HEK293T (cell line): ENCODE measurements at places on chromosomes 13 and 19.

DNA sequence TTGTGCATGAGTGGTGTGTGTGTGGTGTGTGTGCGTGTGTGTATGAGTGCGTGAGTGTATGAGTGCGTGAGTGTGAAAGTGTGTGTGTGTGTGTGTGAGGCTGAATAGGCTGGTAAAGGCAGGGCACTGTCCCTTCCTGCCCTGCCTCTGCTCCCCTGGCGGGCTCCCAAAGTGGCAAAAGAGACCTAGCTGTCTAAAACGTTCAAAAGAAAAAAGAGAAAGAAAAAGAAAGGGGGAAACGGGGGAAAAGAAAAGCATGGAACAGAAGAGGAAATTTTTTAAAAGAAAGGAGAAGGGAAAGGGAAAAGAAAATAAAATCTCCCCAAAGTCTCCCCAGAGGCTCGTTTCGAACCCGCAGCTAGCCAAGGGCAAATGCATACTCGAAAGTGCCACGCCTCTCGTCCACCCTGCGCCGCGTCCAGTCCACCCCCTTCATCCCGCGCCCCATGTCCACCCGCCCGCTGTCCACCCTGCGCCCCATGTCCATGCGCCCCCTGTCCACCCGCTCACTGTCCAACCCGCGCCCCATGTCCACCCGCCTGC lies 37.0 kb upstream of the FLT1 start:
- DNase-seq = no peak

GRCh38 chr13:101382701-101383100 lies 33.6 kb downstream of the NALCN start:
- DNase-seq = no peak

DNA sequence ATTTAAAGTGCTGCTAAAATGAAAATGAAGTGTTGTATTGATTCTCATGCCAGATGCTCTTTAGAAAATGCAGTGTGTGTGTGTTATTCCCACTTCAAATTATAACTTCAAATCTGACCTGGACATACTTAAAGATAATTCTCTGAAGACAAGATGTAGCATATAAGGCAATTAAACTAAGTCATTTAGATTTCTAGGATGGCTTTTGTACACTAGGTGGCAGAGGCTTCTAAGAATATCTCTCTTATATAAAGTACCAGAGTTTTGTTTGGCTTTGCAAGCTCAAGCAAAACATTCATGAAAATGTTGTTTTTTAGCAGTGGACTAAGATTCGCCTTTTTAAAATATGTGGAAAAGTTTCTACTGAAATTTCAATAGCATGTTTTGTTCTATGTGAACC lies 407.2 kb downstream of the GPC5 start:
- no peak for DNase-seq

GRCh38 chr19:14699641-14700040 lies 9.8 kb downstream of the ZNF333 start:
- no peak for DNase-seq

- DNase-seq = no peak
These were observed at the start of gene ZNF728 for GRCh38 chr19:23002690-23003422. Gene ZNF728 (minus strand): TSS chr19:23003176. CDS start chr19:23003030, 146 bp downstream.

DNA sequence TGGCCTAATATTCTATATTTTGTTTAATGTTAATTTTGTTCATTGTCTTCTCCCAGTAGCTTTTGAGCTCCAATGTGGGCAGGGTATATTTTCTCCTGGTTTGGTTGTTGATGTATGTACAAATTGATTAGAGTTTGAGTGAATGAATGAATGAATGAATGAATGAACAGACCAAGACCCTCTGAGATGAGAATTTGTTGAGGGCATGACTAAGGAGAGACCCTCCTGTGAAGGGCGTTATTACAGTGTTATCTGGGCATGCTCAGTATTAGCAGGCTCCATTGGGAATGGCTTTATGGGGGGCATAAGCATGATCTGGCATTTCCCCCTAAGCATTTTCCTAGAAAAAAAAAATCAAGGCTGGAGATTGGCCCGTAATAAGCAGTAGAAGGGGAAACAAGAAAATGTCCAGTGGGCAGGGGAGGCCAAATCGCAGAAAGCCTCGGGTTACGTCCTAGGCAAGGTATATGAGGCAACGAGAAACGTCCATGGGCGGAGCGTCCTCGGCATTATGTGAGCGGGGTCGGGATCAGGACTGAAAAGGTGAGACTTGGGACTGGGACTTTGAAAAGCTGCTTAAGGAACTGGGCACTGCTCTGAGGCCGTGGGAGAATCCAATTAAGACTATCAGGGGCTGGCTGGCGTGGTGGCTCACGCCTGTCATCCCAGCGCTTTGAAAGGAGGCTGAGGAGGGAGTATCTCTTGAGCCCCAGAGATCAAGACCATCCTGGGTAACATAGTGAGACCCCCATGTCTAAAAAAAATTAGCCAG lies 904 bp upstream of the ARHGAP33 start:
- DNase-seq = no peak

- no peak for DNase-seq
These were observed at the start of gene FCER2 for GRCh38 chr19:7701654-7702457. Gene FCER2 (minus strand): TSS chr19:7702131. CDS start chr19:7699760, 2,371 bp downstream.

DNA sequence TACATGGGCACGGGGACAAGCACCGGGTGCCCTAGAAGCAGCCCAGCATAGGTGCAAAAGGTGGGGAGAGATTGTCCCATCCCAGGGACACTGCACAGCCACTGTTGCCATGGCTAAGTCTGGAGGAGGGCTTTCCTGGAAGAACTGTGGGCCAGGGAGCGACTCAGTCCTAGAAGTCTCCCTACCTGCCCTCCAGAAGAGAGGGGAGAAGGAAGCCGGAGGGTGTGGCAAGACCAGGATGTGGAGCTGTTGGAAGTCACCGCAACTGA lies 2.3 kb upstream of the FBN3 start:
- peak; percentile 6 for DNase-seq

DNA sequence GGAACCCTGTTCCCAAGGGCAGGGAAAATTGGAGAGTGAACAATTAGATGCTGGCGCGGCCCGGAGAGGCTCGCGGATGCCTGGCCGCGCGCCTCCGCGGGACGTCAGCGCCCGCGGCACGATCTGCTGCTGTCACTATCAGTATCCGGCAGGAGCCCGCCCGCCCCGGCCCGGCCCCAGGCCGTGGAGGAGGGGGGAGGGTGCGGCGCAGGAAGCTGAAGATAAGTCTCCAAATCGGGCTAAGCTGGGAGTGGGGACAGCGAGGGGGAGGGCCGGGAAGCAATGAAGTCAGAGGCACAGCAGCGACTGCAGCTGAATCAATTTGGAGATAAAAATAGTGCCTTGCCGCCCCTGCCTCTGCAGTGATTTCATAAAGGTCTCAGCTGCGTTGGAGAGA lies 441.5 kb upstream of the KLF12 start:
- DNase-seq = peak; percentile 86

DNA sequence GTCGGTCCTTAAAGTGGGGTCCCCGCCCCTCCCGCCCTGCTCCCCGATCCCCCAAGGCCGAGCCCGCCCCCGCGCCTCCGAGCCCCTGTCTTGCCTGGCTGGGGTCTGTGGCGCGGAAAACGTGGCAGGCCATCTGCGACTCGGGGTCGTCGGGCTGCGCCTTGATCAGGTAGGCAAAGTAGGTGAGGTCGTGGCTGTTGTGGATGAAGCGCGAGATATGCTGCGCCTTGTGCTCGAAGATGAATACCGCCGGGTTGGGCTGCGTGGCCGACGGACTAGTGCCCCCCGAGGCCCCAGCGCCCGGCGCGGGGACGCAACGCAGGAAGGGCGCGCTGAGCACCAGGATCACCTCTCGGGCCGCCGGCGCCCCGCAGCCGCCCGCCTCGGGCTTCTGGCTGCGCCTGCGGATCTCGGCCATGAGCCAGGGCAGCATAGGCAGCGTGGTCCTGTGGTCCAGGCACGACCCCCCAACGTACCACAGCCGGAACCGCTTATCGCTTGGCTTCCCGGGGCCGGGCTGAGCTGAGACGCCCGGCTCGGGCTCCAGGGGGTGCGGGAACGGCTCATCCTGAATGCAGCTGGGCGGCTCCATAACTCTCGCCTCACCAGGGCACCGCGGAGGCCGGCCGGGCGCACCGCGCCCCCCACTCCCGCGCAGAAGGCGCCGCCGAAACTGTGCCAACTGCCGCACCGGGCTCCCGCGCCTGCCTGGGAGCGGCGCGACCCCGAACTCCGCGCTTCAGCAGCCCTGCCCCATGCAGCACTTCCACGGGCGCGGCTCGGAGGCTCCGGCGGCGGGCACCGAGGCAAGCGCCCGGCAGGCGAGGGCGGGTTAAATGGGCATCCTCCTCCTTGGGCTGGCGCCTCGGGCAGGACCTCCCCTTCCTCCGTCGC lies 546 bp downstream of the TBC1D4 start:
- peak; percentile 72 for DNase-seq

GRCh38 chr13:45544520-45544919 lies 71.0 kb downstream of the ERICH6B start:
- DNase-seq = no peak

GRCh38 chr13:38703255-38703654 lies 16.4 kb downstream of the FREM2 start:
- DNase-seq = no peak

DNA sequence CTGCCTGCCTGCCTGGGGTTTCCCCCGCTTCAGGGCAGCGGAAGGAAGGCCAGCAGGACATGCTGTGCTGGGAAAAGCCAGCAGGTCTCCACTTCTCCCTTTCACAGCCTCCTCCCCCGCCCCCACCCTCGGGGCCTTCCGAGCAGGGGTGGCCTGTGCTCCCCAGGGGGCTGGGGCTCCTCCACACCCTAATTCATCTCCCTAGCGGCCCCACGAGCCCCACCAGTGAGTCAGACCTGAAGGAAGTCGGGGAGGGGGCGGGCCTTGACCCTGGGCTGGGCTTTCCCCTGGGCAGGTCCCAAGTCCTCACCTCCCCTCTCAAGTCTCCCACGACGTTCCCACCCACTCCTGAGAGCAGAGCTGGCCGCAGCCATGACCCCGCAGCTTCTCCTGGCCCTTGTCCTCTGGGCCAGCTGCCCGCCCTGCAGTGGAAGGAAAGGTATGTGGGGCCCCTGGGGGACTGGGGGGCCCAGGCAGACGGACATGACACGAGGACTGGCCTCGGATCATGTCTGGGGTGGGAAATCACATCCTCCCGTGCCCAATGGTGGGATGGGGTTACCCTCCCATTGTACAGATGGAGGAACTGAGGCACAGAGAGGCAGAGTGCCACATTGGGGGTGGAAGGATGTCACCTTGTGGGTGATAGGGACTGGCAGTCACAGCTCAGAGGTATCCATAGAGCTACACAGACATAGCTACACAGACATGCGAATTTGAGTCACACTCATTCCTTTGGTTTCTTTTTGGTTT lies at the start of gene EBI3:
Gene EBI3, plus strand, starts transcription at position 345 of the 753 bp plus-strand sequence. Its CDS starts 28 bp downstream, at position 373.
- DNase-seq = no peak

- DNase-seq = no peak
These were observed 53.6 kb downstream of the FAM216B start for GRCh38 chr13:42834946-42835345.

GRCh38 chr19:1658150-1659083 lies 6.0 kb upstream of the TCF3 start:
- DNase-seq = no peak

DNA sequence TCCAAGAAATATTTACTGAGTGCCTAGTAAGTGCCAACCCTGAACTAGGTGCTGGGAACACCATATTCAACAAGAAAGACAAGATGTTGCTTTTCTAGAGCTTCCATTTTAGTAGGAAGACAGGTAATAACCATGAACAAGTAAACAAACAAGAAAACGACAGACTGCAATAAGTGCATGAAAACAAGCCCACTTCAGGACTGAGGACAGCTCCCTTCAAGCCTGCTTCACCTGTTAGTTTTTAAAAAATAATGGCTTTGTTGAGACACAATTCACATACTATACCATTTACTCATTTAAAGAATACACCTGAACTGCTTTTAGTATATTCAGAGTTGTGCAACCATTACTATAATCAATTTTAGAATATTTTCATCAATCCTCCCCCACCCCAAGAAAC lies 30.4 kb downstream of the CYP4F22 start:
- no peak for DNase-seq

DNA sequence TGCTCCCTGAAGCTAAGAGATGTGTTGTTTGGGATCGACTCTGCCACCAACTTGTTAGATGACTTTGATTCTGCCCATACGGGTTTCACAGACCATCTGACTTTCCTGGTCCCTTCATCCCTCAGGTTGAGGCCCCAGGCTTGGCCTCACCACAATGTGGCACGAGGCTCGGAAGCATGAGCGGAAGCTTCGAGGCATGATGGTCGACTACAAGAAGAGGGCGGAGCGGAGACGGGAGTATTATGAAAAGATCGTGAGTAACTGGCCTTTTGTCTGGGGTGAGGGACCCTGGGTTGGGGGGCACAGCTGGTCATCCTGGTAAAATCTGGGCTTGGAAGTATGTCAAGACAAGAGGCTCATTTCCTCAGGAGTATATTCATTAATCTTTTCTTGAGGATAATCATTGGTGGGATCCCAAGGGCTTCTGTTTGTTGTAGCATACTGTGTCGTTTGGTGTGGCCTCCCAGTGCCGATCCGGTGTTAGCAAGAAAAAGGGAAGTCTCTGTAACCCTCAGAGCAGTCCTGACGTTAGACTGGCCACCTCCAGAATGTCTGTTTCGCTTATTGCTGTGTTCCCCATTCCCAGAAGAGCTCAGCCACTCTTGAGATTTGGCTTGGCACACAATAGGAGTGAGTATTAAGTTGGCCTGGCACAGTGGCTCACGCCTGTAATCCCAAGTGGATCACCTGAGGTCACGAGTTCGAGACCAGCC lies 1.4 kb downstream of the CLASRP start:
- DNase-seq = no peak

DNA sequence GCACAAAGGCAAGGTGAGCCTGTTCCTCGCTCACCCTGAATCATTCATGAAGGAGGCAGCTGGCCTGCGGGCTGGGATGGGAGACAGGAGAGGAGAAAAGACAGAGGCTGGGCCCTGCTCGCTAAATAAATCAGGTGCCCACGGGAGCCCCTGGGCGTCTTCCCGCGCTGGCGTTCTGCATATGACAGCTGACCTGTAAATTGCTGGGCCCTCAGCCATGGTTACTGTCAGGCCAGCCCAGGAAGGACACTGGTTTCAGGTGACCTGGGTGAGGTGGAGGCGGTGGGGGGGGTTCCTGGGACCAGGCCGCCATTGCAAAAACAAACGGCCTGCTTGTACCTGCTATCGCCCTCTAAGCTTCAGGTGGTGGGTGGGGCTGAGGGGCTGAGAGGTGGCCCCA lies 3.4 kb upstream of the PTBP1 start:
- no peak for DNase-seq

DNA sequence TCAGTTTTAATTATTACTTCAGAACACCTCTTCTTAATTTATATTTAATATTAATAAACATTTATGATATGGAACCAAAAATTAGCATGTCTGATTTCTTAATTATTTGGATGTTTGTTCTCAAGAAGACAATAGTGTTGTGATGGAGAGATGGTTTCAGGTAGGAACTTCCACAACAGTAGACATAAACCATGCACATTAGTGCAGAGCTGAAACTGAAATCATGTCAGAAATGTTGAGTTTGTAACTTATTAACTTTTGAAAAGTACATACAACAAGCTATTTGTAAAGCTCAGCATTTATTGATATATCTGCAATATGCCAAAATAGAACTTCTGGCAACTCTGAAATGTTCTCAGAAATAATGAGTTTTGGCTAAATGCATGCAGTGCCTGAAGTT lies 11.8 kb upstream of the EDNRB start:
- no peak for DNase-seq
